ENCODE measurements at places on chromosomes 16 and 17.

DNA sequence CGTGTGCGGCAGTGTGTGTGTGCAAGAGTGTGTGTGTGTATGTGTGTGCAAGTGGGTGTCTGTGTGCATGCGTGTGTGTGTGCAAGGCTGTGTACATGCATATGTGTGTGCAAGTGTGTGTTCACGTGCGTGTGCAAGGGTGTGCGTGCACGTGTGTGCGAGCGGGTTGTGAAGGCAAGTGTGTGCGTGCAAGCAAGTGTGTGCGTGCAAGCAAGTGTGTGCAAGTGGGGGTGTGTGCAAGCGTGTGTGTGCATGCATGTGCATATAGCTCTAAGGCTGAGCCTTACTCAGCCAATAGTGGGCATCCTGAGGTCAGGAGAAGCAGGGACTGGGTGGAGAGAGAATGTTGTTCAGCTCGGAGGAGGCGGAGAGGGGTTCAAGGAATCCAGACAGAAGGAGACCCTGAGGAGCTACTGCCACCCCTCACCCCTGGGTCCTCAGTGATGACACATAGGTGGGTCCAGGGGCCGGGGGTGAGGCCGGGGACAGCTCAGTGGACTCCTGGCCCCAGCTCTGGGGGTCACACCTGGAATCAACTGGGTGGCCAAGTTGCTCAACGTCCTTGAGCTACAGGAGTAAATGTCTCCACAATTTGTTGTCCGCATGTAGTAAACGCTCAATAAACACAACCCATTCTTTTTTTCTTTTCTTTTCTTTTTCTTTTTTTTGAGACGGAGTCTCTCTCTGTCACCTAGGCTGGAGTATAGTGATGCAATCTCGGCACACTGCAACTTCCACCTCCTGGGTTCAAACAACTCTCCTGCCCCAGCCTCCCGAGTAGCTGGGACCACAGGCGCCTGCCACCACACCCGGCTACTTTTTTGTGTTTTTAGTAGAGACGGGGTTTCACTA, 1.8 kb downstream of the PRR29 start:
- DNase-seq = no peak

DNA sequence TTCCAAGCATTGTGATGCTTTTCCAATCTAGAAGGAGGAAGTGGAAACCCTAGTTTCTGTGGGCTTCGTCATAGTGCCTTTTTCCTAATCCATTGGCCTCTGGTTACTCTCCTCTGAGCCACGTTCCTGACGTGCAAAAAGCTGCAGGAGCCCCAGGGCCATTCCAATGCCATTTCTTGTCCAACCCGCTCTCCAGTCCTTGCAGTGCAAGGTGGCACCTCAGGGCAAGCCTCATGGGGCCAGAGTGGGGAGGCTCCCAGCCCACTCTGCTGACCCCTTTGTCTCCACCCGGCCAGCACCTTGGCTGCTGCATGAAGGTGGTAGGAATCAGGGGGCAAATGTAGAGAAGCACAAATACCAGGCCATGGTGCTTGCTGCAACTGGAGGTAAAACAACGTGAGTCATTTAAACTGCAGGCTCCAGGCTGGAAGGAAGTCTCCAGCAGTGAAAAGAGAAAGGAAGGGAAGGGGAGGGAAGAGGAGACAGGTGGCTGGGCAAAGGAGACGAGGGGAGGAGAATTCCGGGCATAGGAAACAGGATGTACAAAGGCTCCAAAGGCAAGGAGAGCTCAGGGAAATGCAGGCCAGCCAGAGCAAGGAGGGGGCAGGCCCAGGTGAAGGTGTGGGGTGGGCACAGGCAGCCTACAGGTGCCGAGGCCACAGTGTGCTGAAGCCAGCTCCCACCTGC, 168.2 kb upstream of the TNRC6C start:
- DNase-seq = no peak

DNA sequence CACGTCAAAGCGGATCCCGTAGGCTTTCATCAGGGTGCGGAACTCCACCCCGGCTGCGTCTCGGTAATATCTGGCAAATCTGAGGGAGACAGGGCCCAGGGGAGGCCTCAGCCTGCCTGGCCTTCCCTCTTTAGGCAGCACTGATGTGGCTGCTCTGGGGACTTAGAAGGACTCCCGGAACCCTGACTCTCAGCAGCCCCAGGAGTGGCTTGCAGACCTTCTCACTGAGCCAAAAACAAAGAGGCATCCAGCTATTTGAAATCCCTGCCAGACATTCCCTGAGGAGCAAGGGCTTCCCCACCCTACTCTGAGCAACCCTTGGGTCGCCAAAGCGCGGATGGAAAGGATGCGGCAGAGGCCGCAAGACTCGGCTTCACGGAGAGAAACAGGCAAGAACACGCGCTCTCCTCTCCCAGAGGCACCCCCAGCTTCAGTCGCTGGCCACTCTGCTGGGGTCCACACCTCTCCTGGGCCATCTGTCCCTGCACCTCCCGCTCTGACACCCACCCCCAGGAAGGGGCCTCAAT, 7.9 kb downstream of the P2RX5 start:
- no peak for DNase-seq

- DNase-seq = no peak
Measured at GRCh38 chr17:28030386-28030785, 12.1 kb upstream of the NLK start.

GRCh38 chr17:21058098-21058893, 15.5 kb upstream of the USP22 start:
- no peak for DNase-seq

- peak; percentile 89 for DNase-seq
Measured at GRCh38 chr17:74960570-74961342, 11.8 kb downstream of the HID1 start.

DNA sequence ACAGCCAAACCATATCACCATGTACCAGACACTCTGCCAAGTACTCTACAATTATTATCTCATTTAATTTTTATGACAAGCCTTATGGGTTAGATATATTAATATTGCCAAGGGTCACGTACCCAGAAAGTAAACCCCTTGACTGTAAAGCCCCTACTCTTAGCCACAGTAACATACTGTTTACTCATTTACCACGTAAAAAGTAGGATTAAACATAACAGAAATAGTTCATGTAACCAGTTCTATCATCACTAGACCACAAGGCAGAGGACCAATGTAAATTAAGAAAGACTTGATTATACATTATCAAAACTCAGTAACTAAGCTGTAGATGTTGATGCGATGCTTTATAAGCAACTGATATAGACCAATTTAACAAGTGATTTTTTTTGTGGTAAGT, 101.5 kb upstream of the CNTNAP4 start:
- DNase-seq = no peak

GRCh38 chr17:64214950-64215349, 48.1 kb downstream of the TEX2 start:
- no peak for DNase-seq

- DNase-seq = no peak
Measured at GRCh38 chr17:54007855-54008254, 185.1 kb downstream of the KIF2B start.
